GM12892 (cell line): ENCODE measurements at places on chromosomes 7 and 10.
A peak's percentile ranks its signal among the peaks of the same experiment; 100 is the strongest.

GRCh38 chr7:151461942-151462230 lies 21.9 kb upstream of the CRYGN start:
- no peak for DNase-seq

DNA sequence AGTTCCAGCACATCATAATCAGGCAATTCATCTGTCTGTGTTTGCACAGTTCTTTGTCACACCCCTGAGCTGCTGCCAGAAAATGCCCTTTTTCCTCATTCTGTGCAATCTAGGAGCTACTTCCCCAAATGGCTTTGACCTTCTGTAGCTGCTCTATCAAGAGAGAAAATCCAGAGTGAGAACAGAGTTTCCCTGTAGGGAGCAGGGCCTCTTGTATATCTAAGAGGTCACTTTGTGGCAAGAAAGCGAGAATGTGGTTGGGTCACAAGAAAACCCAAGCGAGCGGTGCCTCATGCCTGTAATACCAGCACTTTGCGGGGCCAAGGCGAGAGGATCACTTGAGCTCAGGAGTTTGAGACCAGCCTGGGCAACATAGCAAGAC lies 24.3 kb downstream of the SLC29A3 start:
- no peak for DNase-seq

DNA sequence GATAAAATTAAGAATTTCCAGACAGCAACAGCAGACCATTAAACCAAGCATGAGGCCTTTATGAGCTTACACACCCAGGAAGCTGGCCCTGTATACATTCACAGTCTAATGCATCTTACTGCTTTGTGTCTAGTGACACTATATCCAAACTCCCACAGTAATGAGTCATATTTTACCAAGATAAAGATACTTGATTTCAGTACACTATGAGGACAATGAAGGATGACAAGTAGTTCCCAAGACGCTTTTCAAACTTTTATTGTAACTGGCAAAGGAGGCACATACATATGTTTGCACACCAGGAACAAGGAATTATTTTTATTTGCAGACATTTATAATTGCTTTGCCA lies 148.0 kb downstream of the TSPAN12 start:
- no peak for DNase-seq

DNA sequence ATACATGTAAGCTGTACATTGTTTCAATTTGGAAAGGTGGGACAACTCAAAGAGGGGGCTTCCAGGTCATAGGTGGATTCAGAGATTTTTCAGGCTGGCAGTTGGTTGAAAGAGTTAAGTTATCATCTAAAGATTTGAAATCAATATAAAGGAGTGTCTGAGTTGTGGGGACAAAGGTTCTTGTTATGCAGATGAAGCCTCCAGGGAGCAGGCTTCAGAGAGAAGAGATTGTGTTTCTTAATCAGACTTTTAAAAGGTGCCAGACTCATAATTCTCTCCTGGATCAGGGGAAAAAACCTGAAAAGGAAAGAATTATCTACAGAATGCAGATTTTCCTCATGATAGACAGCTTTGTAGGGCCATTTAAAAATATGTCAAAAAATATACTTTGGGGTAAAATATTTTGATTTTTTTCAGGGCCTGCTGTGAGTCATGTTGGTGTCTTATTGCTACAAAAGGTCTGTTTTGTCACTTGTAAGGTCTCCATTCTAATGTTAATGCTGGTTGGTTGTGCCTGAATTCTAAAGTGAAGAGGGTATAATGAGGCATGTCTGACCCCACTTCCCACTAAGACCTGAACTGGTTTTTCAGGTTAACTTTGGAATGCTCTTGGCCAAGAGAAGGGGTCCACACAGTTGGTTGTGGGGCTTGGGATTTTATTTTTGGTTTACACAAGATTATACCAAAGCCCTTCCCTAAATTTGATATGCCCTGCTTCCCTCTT lies 52.7 kb upstream of the PRSS1 start:
- no peak for DNase-seq

DNA sequence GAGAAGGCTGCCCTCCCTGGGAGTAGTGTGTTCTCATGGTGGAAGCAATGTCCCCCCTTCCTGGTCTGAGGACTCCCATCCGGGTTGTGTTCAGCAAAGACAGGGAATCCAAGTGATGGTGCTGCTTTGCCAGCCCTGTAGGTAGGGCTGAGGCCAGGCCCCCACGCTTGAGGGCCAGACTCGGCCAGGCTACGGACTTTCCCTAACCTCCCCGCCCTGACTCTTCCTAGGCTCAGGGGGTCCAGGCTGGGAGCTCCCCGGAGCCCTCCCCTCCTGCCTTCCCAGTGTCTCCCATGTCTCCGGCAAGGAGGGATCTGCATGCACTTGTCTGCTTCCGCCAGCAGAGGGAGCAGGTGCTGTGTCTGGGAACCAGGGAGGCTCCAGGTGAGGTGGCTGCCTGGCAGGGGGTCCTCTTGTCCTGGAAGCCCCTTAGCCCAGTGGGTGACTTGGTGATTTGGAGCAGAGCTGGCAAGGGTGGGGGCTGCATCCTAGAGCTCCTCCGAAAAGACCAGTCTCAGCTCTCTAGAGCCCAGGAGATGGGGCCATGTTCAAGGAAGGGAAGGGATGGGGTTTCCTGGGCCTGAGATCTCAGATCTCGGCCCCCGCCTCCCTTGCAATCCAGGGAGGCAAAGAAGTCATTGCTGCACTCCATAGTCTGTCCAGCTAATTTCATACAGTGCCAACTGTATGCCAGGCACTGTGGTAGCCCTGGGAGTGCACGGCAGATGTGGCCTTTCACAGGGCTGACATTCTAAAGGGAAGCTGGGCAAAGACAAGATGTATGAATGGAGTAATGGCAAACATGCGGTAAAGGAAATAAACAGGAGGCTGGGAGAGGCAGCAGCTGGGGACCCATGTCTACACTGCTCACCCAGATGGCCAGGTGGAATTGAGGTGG lies 20.3 kb upstream of the SFRP5 start:
- peak; percentile 69 for DNase-seq

GRCh38 chr7:48213226-48213625 lies 42.0 kb downstream of the ABCA13 start:
- DNase-seq, result no peak

- DNase-seq, result no peak
Observed at GRCh38 chr7:29490094-29490607, 73.5 kb upstream of the PRR15 start.

GRCh38 chr10:130891066-130891465 lies 420.5 kb downstream of the TCERG1L start:
- DNase-seq, result no peak

DNA sequence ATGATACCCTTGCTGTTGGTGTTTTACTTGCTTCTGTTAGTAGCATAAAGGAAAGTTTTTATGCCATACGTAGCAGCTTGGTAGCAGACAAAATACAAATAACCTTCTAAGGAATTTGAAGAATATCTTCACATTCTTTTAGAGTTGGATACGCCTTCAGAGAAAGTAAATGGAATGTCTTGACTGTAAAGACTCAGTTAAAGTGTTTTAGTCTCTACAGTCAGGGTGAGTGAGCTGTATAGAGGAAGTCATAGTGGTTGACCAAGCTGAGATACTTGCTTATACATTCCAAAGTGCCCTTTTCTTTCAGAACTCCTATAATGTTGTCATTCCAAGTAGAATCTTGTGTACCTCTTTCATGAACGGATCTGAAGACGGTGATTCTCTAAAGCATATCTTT lies 37.7 kb downstream of the RABGEF1 start:
- no peak for DNase-seq

GRCh38 chr7:105289704-105290103 lies 99.0 kb downstream of the SRPK2 start:
- DNase-seq, result no peak

GRCh38 chr10:42981358-42982236 lies 95.3 kb upstream of the RET start:
- DNase-seq, result peak; percentile 5

DNA sequence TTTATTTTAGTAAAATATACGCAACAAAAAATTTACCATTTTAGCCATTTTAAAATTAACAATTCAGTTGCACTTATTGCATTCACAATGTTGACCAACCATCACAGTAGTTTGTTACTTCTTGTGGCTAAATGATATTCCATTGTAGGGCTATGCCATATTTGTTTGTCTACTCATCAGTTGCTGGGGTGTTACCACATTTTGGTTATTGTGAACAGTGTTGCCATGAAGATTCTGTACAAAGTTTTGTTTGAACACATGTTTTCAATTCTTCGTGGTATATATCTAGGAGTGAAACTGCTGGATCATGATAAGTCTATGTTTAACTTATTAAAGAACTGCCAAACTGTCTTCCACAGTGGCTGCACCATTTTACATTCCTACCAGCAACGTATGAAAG lies 46.3 kb upstream of the ZNF365 start:
- no peak for DNase-seq

DNA sequence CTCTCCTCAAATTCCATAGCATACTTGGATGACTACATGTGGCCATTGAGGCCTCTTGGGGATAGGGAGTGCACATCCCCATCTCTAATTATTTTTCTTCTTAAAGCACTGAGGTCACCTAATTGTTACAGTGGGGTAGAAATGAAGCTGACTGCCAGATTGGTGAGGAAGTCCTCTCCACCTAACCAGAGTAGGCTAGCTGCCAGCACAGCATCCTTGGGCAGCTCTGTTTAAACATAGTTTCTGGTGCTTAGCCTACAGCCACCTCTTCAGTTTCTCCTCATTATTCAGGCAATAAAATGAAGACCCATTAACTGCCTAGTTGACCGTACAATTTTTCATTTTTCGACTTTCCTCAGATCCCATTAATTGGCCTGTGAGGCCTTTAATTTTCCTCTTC lies 104.6 kb downstream of the MLLT10 start:
- no peak for DNase-seq

GRCh38 chr10:93211991-93212390 lies 138.3 kb downstream of the CYP26A1 start:
- DNase-seq, result no peak

DNA sequence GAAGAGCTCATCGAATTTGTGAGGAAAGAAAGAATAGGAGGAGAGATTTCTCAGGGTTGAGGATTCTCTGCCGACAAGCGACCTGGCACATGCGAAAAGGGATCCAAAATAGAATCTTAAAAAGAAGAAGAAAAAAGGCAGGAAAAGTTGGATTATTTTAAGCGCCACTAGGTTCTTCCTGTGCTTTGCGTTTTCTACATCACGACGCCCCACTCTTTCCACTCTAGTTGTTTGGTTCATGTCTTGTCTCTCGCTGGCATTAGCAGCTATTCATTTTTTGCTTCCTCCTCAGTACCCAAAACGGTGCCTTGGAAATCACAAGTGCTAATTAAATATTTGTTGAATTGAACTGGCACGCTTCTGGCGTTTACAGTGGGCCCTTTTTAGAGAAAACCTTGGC lies 674 bp upstream of the FRA10AC1 start:
- no peak for DNase-seq

DNA sequence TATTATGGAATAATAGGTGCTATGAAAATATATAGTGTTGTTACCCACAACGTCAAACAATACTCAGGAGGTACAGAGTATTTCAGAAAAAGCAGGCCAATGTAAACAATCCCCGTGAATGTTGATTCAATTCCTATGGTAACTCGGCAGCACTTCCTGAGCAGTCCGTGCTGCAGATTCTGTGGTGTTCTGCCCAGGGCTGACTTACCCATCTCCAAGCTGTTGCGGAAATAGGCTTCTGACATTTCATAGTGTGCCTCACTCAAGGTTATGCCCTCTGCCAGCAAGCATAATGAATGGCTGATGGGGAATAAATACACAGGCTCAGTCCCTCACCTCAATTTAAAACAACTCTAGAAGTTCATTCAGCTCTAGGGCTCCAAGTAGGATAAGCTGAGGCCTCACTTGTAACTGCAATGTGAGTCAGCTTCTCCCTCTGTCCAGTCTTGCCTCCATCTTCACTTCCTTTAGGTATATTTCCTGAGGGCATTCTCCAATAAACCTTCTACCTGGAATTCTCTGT lies 177.6 kb downstream of the GNAI1 start:
- no peak for DNase-seq

GRCh38 chr7:31340051-31340450 lies 475 bp downstream of the NEUROD6 start:
- no peak for DNase-seq

DNA sequence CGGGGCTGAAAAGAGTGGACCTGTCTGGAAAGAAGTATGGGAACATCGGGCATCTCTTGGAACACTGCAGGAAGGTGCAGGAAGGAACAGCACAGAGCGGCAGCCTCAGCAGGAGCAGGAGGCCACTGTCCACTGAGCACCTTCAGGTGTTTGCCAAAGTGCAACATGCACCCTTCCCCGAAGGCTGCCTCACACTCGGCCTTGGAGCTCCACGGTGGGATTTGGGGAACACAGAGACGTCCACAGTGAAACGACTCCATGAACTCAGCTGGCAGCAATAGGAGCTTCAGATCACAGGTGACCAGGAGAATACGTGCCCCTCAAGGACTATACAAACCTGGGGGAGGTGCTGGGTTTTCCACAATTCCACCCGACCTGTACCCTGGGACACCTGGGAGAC lies 140.3 kb upstream of the RET start:
- no peak for DNase-seq

GRCh38 chr10:30176182-30176581 lies 116.8 kb upstream of the JCAD start:
- DNase-seq, result no peak

- no peak for DNase-seq
Observed at GRCh38 chr10:60040014-60040662, 133.8 kb upstream of the CCDC6 start.

DNA sequence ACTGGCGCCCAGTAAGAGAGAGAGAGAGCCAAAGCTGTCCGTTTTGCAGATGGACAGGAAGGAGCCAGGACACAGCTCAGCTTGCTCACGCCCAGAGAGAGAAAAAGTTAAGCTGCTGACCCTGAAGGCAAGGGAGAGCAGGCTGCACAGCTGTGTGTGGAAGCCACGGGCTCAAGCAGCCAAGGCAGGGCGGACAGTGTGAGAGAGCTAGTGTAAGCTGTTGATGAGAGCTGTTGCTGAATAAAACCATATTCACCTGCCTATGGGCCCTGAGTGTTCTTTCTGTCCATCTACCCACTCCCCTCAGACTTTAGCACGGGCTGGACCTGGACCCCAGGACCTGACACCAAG lies 5.4 kb downstream of the INMT start:
- DNase-seq, result no peak

- no peak for DNase-seq
Observed at GRCh38 chr10:50788951-50789945, 49.5 kb downstream of the ASAH2B start.

DNA sequence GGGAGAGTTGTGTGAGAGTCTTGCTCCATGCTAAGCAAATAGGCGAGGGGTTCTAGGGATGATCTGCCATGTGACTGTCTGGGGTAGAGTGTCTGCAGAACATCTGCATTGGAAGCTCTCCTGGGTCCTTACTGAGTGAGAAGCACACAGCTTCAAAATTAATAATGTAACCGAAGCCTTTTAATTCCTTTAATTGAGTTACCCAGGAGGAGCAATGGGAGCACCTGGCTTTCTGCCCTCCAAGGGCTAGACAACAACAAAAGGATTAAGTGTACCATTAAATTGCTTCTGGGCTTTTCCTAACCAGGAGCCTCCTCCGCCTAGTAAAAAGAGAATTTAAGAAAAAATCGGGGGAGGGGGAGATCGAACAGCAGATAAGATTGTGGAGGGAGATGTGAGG lies 102.0 kb upstream of the TBX20 start:
- DNase-seq, result no peak

DNA sequence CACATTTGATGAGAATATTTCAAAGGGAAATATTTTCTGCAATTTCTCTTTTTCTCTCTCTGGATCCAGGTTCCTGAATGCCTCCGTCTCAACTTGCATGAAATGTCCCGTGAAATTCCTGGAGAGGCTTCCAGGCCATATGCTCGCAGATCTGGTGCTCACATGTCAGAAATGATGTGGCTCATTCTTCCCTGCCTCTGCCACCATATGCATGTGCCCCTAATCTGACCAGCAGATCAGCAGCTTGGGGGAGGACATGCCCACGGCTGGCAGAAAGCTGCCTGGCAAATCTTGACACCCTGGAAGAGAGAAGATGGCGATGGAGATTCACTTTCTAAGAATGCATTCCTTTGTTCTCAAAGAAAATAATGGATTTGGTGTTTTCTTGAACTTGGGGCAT lies 490.7 kb downstream of the RPS24 start:
- DNase-seq, result no peak
